ENCODE measurements at places on chromosomes 7 and 10.

DNA sequence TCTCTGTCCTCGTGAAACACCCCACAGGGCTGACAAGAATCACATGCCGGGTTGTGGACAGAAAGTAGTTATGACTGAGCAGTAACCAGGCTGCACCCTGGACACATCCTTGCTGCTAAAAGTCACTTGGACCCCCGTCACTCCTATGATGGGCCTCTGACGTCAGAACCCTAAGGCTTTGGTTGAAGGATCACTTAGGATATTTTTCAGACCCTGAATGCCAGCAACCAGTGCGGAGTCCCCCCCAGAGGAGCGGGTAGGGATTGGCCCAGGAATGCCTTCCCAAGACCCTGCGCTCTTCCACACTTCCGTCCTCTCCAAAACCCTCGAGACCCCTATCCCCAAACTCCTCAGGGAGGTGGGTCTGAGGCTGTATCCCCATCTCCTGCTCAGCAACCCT, 52.1 kb downstream of the CFAP46 start:
- no peak for DNase-seq

GRCh38 chr10:31393844-31394243, 74.8 kb downstream of the ZEB1 start:
- DNase-seq: no peak

DNA sequence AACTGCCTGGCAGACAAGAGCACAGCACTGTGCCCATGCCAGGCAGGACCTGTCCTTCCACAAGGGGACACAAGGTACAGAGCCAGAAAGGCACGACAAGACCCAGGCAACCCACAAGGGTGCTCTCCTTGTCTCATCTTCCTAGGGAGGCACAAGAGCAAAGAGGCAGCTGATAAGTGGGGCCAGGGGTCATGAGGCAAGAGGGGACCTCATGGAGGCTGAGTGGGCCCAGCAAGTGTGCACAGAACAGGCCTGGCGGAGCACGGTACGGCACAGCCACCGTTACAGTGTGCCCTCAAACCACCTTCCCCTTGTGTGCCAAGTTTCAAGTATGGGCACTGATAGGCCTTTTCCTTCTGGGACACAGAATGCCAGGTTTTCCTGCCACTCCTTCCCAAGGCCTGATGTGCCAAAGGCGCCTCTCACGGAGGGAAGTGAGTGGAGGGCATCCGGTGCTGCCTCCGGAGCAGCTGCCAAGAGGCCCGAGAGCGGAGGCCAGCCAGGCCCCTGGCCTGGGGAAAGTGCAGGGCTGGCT, 75.6 kb downstream of the FAM53B start:
- DNase-seq: no peak

- no peak for DNase-seq
Measured at GRCh38 chr7:6026820-6027311, 4.3 kb upstream of the ANKRD61 start.

GRCh38 chr10:83677795-83678194, 461.5 kb upstream of the GHITM start:
- DNase-seq: no peak

DNA sequence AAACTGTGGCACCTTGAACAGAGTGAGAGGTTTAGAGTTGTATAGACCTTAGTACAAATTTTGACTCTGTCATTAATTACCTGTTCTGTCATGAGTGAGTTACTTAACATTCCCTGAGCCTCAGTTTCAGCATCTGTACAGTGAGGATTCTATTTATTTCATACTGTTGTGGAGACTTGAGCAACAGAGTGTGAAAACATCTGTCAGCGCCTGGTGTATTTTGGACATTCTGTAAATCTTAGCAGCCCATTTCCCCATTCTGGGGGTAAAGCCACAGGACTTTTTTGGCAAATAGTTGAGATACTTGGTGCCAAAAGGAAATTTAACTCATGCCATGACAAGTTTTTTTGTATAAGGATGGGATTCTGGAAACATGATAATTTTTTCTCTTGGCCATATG, 94.8 kb downstream of the AUTS2 start:
- no peak for DNase-seq

DNA sequence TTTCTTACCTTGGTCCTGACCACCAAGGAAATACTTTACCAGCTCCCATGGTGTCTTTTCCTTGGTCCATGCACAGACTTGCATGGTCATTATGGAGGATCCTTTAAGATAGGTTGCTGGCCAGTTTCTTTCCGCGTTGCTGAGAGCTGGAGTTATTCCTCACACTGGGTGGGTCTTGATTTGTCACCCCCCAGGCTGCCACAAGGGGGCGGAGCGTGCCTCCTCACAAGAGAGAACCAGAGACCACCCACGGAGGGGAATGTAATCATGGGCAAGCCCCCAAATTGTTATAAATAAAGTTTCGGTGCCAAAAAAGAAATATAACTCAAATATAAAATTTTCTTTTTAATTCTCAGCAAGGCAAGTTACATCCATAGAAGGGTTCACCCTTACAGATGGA, 10.5 kb upstream of the TRIM24 start:
- no peak for DNase-seq

DNA sequence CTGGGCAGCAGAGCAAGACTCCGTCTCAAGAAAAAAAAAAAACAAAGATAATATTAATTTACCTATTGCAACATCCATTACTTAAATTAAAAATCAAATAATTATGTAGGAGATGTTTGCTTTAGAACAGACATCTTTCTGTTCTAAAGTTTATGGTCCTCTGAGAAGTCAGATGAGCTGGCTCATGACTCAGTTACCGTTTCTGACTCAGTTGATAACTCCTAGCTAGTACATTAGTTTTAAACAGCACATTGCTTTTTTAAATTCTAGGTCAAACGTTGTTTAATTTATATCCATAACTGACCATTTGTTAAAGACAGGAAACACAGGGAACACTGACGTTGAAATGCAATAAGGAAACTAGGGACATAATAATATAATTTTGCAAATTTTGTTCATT, 162.7 kb downstream of the ETV1 start:
- DNase-seq: no peak

DNA sequence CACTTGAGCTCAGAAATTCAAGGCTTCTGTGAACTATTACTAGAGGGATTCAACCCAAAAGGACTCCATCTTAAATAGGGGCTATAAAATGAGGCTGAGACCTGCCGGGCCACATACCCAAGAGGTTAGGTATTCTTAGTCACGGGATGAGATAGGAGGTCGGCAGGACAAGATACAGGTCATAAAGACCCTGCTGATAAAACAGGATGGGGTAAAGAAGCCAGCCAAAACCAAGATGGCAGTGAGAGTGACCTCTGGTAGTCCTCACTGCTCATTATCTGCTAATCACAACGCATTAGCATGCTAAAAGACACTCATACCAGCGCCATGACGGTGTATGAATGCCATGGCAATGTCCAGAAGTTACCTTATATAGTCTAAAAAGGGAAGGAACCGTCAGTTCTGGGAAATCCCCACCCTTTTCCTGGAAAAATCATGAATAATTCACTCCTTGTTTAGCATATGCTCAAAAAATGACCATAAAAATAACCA, 101.2 kb upstream of the TRIM24 start:
- DNase-seq: no peak

DNA sequence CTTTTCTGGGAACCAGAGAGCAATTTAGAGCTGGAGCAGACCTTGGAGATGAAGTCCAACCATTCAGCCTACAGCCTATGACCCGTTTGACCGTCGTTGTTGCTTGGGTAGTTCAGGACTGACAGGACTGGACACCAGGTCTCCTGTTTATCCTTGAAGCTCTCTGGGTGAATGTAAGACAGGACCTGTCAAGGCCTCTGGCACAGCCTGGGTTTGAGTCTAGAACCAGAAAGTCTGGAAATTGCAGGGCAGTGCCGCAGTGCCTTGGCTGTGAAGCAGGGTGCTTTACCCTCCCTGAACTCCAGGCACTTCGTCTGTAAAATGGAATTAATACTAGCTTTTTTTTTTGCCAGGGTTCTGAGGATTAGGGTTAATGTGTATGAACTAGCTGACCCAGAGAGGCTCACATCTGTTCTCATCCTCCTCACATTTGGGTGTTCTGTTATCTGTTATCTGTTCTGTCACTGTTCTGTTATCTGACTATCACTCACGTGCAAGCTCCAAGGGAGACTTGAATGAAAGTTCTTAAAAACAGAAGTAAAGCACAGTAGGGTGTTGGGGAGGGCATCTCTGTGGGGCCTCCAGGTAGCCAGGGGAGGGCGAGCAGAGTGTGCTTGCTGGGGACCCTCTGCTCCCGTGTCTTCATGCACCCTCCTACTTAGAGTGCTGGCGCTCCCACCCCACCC, 9.9 kb downstream of the BLVRA start:
- DNase-seq: no peak

- DNase-seq: no peak
Measured at GRCh38 chr10:70176441-70176840, 6.1 kb upstream of the SAR1A start.

DNA sequence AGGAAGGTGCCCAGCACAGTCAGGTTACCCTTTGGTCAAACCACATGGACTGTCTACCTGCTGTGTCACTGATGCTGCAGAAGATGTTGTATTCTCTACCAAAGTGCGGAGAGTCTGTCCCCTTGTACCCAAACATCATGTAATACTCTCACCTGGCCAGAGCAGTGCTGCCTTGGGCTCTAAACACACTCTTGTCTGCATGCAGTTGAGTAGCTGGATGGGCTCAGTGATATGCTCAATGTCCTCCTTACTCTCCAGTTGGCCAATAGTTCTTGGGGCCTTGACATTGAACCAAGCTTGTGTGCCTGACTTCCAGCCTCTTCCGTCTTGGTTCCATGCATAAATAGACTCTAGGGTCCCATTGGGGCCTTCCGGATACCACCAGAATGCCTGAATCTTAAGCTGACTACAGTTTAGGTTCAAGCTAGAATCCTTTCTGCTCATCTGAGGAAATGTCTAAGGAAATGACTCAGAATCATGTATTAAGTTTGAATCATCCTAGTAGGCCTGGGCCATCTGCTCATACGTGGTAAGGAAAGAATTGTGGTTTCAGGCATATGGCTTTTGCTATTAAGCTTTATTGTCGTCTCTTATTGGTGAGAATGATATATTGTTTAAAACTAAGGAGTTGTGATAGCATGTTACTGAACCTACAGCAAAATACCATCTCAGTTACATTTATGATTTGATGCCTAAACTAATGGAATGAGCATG, 118.0 kb downstream of the OTUD1 start:
- DNase-seq: no peak

DNA sequence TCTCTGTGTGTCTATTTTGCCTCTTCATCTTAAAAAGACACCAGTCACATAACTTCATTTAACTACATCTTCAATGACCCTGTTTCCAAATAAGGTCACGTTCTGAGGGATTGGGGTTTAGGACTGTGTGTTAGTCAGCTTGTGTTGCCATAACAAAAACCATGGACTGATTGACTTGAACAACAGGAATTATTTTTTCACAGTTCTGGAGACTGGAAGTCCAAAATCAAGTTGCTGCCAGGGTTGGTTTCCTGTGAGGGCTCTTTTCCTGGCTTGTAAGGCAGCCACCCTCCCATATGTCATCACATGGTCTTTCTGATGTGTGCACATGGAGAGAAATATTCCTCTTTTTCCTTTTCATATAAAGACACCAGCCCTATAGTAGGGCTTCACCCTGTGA, 55.3 kb downstream of the REEP3 start:
- DNase-seq: no peak

DNA sequence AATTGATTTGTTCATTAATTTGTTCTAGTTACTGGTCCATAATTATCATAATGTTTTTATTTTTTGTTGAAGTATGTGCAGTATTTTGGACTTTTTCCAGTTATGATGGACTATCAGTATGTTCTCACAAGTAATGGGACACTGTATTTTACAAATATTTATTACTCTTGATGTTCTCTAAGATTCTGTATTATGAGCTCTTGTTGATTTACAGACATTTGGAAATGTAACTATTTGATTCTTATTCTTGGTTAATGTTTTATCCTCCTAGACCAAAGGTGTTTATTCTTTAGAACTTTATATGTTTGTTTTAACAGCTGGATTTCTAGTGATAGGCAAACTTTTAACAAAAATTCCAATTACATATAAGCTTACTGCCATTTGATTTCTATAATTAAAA, 200.6 kb downstream of the SDK1 start:
- no peak for DNase-seq

DNA sequence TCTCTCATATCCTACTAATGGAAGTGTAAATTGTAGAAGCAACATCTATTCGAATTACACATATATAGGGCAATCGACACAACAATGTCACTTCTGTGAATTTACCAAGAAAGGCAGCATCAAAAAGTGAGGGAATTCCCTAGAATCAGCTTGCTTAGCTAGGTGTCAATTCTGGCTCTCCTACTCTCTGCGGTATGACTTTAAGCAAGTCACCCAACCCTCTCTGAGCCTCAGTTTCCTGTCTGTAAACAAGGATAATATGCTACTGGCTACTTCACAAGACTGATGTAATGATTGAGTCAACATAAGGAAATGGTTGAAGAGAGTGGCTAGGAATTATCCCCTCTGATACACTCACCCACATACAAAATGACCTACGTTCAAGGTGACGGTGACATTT, 19.4 kb downstream of the CCDC6 start:
- DNase-seq: no peak

GRCh38 chr10:50416881-50417280, 165.6 kb upstream of the ASAH2 start:
- DNase-seq: no peak

DNA sequence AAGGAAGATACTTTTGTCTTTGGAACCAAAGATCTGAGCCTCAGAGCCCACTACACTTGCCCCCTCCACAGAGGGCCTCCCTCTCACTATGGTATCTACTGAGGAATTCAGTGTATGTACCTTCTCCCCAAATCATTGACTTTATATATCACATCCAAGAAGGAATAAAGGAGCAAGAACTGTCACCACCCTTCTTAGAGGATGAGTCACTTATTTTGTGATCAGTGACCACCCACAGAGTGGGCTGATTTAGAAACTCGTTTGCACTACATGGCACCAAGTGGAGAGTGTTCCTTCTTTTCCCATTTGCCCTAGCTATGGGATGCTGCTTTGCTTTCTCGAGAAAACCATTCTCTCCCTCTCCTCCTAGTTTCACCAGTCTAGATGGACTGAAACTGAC, 5.7 kb downstream of the TMEM243 start:
- DNase-seq: no peak

- DNase-seq: no peak
Measured at GRCh38 chr10:108801775-108802517, 1121.4 kb downstream of the XPNPEP1 start.

GRCh38 chr7:80600046-80600445, 38.4 kb upstream of the CD36 start:
- no peak for DNase-seq

DNA sequence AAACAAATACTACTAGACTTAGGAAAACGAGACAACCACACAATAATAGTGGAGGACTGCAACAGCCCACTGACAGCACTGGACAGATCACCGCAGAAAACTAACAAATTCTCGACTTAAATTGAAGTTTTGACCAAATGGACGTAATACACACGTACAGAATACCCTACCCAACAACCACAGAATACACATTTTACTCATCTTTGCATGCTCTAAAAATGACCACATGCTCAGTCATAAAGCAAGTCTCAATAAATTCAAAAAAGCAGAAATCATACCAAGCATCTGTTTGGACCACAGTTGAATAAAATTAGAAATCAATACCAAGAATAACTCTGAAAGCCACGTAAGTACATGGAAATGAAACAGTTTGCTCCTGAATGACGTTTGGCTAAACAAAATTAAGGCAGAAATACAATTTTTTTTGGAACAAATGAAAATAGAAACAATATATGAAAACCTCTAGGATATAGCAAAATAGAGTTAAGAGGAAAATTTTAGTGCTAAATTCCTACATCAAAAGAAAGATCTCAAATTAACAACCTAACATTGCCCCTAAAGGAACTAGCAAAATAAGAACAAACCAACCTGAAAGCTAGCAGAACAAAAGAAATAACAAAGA, 30.6 kb downstream of the MAPK8 start:
- no peak for DNase-seq

- DNase-seq: no peak
Measured at GRCh38 chr10:68212721-68213352, 19.1 kb downstream of the ATOH7 start.
